ENCODE measurements at places on chromosomes 5 and 9. TPM values are rescaled to one million over a fixed set of nuclear protein-coding genes. Genes with fewer than 3 reads are reported as not detected.

DNA sequence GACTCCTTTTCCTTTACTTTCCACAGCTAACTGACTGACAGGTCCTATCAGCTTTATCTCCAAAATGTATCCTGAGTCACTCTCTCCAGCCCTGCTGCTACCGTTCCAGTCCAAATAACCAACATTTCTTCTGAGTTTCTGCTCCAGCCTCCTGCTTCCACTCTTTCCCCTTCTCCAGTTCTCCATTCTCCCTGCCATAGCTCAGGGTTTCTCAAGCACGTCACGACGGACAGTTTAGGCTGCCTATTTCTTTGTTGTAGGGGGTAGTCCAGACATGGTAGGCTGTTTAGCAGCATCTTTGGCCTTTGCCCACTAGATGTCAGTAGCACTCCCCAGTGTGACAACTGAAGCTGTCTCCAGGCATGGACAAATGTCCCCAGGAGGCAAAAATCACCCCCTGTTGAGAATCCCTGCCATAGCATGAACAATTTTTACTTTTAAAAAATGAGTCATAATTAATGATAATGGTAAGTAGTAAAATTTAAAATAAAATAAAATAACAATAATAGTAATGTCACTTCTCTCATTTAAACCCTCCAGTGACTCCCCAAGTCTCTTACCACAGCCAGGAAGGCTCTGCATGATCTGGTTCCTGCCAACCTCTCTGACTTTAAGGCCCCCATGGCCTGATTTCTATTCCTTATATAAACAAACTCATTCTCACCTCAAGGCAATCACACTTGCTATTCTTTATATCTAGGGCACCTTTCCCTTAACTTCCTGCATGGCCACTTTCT, 105.4 kb upstream of the FER start:
- peak; percentile 23 for DNase-seq

DNA sequence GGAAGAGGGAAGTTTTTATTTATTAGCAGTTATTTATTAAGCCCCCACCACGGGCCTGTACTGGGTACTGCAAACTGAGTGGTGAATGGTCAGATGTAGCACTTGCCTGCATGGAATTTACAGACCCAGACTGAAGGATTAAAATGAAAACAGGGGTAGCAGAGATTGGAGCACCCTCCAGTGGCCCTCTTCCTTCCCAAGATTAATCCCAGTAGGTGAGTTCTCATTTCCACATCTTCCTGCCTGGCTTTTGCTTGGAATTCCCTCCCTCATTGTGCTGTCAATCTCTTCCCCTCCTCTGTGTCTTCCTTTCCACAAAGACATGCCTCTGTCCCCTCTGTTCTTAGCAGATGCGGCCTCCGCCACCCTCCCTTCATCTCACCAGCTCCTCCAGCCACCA, 39.2 kb downstream of the MVB12B start:
- DNase-seq, result no peak

The STKLD1 gene
- total RNA-seq, result 0.27 TPM

- DNase-seq, result no peak
These were observed 138.5 kb upstream of the TAF11L2 start for GRCh38 chr5:17359451-17360011.

DNA sequence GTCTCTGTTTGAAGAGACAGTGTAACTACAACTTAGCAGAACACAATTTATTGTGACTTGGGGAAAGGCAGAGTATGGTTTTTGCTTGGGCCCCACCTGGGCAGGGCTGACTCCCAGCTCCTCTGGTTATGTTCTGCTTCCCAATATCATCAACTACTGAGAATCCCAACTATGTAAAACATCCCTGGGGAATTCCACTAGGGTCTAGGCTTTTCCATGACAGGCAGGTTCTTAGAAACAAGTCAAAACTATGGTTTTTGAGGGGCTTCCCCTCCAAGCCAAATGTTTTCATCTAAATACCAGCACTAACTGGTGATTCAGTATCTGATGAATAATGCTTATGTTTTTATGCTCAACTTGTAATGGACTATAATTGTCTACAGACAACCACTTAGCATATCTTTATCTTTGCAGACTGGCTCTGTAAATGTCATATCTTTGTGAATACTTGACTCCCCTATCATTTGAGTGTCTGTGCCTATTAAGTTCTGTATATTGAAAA, 409.5 kb downstream of the PDE4D start:
- DNase-seq, result peak; percentile 72

GRCh38 chr5:36743891-36744772, 132.4 kb upstream of the NIPBL start:
- peak; percentile 31 for DNase-seq

DNA sequence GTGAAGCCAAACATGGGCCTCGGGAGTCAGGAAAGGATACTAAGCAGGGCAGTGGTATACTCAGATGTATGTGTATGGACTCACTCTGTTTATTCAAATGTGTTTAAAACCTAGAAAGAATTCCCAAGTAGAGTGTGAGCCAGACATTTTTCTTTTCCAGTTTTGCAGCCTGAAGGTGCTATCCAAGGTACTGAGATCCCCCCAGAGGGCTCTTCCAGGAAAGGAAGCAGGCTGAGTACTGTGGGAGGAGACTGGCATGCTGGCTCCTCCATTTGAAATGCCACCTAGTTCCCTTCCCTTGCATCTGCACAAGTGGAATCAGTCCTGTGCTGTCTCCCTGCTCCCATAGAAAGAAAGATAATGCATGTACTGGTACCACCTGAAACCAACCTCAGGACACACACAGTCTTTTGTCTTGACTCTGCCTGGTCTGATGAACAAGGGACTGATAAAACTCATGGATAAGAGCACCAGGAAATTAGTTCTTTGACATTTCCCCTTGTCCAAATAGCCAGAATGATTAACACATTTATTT, 85.9 kb downstream of the HRH2 start:
- no peak for DNase-seq

The TRIP13 gene
- 7.4 TPM for total RNA-seq

DNA sequence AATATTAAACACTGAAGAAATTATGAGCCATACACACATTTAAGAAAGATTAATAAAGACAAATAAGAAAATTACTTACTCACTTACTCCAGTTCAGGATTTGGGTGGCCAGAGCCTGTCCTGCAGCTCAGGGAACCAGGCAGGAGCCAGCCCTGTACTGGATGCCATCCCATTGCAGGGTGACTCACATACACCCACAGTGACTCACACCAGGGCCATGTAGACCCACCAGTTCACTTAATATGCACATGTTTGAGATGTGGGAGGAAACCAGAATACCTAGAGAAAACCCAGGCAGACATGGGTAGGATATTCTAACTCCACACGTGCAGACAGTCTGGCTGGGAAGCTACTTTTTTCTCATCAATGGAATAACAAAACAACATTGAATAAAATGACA, 49.6 kb upstream of the ADRB2 start:
- DNase-seq, result peak; percentile 69

GRCh38 chr9:20292002-20292401, 330.3 kb downstream of the MLLT3 start:
- no peak for DNase-seq

DNA sequence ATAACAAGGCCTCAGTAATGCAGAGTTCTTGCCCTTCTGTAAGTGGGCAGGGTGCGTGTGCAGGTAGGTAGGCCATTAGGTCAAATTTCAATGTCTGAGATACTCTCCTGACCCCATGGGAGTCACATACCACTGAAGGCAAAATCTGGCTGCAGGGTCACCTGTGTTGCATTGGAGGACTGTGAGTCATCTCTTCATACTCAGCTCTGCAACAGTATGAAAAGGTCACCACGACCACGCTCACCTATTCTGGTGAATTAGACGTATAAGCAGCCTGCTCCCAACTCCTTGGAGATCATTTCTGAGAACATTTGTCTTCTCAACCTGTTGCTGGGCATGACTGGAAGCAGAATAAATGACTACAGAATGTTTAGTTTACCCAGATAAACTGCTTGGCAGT, 599.8 kb downstream of the PDE4D start:
- no peak for DNase-seq

- DNase-seq, result no peak
These were observed 47.0 kb downstream of the LRSAM1 start for GRCh38 chr9:127498298-127498697.

DNA sequence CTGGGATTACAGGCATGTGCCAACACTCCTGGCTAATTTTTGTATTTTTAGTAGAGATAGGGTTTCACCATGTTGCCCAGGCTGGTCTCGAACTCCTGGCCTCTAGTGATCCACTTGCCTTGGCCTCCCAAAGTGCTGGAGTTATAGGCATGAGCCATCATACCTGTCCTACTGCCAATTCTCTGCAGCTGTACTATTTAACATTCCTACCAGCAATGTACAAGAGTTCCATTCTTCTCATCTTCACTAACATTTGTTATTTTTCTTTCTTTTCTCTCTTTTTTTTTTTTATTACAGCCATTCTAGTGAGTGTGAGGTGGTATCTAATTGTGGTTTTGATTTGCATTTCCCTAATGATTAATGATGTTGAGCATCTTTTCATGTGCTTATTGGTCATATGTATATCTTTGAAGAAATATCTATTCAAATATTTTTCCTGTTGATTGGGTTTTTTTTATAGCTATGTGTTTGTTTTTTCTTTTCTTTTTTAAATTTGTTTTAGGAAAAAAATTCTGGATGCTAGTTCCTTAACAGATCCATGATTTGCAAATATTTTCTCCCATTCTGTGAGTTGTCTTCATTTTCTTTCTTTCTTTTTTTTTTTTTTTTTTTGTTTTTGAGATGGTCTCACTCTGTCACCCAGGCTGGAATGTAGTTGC, 17.4 kb downstream of the ANKHD1 start:
- DNase-seq, result no peak

DNA sequence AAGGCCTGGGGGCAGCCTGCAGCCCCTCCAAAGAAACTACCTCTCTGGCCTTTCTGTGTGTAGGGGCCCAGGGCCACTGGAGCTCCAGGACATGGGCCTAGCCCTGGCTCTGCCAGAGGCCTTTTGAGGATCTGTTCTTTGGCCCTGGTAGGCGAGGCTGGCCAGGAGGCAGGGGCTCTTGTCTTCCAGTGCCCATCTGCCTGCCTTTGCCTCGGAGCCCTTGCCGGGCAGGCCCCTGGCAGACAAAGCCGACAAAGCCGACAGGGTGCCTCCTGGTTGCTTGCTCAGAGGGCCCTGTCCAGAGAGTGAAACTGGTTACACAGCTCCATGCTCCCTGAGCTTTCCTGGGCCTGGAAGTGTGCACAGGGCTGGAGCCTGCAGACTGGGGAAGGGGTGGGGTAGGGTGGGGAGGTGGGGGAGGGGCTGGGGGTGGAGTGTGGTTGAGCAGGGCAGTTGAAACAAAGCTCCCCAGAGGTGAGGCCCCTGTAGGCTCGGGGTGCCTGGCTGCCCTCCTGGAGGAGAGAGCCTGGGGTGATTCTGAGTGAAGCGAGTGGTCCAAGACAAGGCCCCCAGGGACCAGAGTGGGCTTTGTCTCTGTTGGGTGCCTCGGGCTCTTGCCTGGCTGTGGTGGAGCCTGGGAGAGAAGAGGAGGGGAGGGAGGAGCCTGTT, 29.3 kb downstream of the PTPA start:
- DNase-seq, result no peak

- no peak for DNase-seq
These were observed 381.4 kb downstream of the GADD45G start for GRCh38 chr9:89986190-89986589.

DNA sequence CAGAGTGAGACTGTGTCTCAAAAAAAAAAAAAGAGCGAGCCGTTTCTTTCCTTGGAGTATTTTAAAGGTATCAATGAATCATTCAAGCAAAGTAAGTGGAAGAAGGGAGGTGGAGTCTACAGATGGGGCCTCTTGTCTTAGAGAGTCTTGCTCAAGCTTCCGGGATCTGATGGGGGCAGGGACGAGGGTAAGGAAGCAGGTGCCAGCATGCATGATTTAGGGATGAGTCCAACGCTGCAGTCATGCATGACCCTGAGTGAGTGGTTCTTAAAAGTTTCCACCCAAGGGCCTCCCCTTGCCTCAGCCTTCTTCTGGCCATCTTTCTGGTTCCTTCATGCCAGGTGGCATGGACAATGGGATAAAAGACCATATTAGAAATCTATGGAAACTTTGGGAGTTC, 79.6 kb downstream of the MYO10 start:
- DNase-seq, result peak; percentile 77

The MARVELD2 gene
- total RNA-seq, result 28.6 TPM

DNA sequence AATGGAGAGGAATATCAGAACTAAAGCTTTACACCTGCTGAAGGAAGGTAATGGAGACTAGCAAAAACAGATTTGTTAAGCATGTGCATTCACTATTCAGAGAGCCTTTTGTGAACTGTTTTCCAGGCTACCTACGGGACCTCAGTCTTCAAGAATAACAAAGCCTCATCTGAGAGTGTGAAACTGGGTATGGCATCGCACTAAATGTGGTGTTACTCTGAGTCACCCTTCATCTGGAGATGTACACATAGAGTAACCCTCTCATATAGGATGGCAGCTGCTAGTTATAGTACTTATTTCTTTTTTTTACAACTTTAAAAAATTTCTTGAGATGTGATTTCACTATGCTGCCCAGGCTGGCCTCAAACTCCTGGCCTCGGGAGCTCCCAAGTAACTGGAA, 306.8 kb downstream of the ZNF608 start:
- no peak for DNase-seq

The PCDHGA1 gene
- 0.68 TPM for total RNA-seq

DNA sequence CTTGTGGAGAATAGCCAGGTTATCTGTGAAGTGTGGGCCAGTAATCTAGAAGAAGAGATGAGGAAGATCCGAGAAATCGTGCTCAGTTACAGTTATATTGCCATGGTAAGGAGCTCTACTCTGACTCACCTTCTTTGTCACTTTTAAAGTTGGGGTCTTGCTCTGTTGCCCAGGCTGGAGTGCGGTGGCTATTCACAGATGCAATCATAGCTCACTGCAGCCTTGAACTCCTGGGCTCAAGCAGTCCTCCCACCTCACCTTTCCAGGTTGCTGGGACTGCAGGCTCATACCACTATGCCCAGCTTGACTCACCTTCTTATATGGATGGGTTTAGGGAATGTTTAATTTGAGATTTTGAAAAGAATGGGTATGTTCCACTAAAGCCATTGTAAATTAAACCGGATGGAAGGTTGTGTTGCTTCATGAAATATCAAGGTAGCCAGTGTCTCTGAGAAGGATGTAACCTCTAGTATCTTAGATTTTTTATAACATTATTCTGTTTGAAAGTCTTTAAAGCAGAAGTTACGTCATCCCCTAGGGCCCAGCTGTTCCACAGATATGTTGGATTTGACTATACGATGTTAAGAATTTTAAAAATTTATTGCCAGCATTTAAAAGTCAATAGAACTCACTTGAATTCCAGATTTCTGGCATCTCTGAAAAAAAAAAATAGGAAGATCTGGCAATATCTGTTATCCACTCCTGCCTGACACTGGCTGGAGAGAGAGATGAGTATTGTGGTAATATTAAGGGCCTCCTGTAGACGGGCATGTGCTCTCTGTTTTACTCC, 5.1 kb downstream of the CNOT8 start:
- DNase-seq, result no peak

DNA sequence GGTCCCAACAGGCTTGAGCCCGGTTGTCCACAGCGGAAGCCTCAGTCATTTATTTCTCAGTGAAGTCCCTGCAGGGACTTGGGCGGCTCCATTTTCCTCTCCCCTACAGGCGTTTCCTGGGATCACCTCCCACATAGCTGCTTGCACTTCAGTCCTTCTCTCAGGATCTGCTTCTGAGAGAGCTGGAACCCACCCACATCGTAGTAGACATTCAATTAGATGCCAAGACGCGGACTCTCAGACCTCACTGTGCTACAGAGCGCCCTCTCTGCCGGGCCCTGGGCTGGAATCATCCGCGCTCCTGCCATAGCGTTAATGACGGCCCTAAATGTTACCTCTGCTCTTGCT, 54.0 kb upstream of the ROR2 start:
- DNase-seq, result no peak

GRCh38 chr5:89208811-89209210, 325.8 kb upstream of the MEF2C start:
- DNase-seq, result no peak

All from kidney epithelial cell (primary cell).